ENCODE measurements at places on chromosomes 5 and 9.

GRCh38 chr9:116287721-116288120 lies 134.1 kb downstream of the PAPPA start:
- DNase-seq = no peak

- DNase-seq = no peak
Observed at GRCh38 chr9:23769307-23769935, 56.6 kb downstream of the ELAVL2 start.

DNA sequence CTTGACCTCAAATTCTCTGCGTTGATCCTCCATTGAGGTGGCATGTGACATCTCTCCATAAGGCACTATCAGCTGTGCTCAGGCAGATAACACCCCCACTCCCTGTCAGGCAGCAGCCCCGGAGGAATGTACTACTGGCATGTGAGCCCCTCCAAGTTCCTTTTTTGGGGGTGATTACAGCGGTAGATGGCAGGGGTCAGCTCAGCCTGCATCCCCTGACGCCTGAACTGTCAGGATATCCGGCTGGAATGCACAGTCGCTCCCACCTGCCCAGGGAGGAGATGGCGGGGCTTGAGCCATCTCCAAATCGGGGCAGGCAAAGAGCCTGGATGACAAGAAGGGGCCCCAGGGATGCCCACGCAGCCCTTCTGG lies 40.8 kb downstream of the FAM78A start:
- no peak for DNase-seq

DNA sequence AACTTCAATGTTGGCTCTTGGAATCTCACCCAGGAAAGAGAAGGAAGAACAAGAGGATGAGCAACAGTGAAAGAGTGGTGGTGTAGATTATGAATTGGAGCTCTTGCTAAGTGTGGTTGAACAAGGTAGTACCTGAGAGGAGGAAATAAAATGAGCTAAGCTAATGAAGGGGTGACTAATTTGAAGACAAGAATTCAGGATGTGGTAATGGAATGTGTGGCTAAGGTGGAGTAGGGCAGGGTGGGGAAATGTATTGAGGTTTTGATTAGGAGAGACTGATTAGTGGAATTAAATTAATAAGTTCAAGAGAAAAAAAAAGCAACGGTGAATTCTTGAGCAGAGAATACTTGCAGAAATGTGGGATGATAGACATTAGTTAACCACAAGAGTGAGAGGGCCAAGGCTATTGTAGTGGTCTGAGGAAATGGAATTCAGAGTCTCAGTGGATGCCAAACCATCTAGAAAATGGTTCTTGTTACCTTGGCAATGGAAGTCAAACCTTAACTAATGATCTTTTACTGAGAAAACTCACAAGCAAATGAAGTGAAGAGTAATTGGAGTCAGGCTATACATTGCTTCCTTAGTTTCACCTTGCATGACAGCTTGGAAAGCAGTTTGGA lies 648.3 kb upstream of the ZNF608 start:
- DNase-seq = no peak

DNA sequence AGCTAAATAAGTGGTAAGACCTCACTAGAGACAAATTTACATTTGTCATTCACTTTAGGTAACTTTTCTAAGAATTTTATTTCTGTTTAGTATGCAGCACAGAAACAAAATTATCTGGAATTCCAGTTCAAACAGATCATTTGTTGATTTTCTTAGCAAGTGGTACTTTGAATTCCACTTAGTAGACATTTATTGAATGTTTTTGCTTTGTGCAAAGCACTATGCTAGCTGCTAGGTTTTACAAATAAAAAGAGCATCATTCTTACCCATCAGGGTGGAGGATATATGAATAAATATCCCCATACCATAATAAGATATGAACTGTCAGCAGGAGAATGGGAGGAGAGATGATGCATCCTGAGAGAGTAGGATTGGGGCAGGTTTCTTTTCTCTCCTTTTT lies 35.4 kb downstream of the GNG10 start:
- DNase-seq = no peak

DNA sequence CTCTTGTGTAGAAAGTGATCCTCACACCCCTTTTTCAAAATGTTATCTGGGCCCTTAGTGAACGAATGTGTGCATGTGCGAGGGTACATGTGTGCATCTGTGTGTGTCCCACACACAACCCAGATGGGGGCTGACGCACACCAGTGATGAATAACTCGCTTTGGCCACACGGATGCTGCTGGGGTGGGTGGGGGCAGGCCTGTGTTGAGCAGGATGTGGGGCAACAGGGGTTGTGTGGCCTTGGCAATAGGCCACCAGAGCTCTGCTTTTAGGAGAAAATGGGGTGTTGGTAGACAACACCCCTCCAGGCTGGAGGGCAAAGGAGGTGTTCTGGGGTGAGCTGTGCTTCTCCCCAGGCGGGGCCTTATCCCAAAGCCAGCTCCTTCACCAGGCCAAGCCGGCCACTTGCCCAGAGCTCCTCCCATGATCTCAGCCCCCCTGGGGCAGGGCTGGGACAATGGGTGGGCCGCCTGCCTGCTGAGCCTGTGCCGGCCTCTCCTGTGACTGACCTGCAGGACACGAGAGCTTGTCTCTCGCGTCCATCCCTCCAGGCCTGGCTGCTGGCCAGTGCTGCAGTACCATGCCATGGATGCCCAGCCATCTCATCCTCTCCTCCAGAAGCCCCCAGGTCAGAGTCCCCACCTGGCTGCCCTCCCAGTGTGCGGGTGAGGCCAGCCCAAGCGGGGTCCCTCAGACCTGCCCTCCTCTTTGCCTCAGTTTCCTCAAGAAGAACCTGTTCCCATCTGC lies 1.7 kb downstream of the DBN1 start:
- DNase-seq = no peak

Measured in AML-193 (cell line).